ENCODE measurements at places on chromosomes 2 and 18.

- DNase-seq: no peak
These were observed 85.9 kb downstream of the USP40 start for GRCh38 chr2:233480490-233481202.

DNA sequence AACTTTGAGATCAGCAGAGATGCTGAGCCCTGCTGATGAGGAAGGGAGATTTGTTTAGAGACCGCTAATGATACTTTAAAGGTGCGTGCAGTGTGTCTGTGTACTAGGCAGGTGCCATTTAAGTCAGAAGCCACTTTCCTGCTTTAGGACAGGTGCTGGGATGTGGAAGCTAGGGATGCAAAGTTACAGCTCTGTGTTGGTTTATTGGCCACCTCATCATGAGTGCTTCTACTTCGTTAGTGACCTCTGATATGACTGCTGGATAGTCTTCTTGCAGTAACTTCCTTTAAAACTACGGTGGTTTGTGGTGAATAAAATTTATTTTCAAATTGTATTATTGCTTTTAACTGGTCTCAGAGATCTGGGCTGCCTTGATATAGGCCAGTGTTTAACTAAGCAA is 44.1 kb downstream of the FMNL2 start:
- no peak for DNase-seq

GRCh38 chr2:150585221-150585971 is 97.9 kb upstream of the RND3 start:
- no peak for DNase-seq

- DNase-seq: no peak
These were observed 55.6 kb upstream of the FZD5 start for GRCh38 chr2:207825045-207825954.

DNA sequence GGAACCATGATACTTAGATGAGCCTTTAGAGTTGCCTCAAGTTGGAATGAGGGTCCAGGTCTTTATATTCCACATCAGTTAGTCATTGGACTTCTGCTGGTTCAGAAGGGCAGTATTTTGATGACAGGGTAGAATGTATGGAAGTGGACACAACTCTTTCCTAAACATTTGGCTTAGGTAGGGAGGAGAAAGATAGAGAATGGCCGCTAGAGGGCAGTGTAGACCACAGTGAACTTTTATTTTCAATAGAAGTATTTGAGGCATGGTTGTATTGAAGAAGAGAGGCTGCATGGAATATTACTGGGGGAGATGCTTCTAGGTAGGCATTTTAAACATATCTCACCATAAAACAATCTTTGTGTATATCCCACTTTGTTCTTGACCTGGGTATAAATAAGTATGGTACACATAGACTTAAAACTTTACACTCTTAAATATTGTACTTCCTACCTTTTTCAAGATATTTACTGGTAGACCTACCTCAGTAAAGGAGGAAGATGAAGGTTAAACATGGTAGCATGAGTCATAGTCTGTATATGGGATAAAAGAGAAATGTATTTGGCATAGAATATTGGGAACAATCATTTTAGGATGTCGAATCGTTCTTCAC is 497.6 kb upstream of the FAM98A start:
- peak; percentile 15 for DNase-seq

DNA sequence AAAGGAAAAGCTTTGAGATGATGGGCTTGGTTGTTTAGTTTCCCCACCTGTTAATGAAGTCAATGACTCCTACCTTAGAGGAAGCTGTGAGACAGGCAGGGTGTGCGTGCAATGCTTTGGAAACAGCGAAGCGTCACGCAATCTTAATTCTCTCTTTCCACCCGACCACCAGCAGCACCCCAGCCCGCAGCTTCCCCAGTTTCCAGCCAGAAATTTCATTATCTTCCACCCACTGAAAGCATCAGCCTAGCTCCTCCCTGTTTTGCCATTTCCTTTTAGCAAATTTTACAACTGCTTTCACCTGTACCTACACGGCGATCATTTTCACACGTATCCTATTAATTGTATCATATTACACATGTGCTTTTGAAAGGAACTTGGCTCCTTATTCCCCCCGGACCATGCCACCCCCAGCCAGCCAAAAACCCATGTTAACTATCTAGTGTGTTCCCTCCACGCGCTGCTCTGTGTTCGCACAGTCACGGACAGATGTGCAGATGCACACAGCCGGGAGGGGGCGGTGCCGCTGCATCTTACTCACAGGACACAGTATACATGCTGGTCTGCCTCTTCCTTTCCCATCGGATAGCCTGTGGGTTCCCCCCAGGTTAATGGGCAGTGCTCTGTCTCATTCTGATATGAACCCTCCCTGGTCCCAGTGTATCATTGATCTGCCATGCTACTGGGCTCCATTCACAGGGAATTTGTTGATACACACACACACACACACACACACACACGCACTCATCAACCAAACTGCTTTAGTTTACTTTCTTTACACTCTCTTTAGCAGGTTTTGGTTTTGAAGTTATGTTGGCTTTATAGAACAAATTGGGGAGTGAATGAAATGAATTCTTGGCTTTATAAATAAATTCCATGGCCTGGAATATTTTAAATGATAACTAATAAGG is 22.4 kb downstream of the CYP27C1 start:
- peak; percentile 51 for DNase-seq

GRCh38 chr2:163375070-163375469 is 360.7 kb downstream of the FIGN start:
- DNase-seq: no peak

GRCh38 chr2:234240917-234241316 is 190.4 kb downstream of the SPP2 start:
- DNase-seq: no peak

DNA sequence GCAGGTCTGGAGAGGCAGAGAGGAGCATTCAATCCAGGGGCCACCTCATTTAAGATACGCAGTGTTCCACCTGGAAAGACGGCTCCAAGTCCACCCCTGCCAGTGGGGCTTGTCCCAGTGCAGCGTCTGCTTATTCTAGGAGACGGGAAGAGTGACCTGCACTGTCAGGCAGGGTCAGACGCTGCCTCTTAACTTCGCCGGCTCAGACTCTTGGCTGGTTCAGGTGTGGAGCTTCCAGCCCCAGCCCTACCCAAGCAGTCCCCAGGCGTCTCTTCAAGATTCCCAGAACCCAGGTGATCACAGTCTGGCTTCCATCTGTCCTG is 208.5 kb downstream of the TFCP2L1 start:
- no peak for DNase-seq

DNA sequence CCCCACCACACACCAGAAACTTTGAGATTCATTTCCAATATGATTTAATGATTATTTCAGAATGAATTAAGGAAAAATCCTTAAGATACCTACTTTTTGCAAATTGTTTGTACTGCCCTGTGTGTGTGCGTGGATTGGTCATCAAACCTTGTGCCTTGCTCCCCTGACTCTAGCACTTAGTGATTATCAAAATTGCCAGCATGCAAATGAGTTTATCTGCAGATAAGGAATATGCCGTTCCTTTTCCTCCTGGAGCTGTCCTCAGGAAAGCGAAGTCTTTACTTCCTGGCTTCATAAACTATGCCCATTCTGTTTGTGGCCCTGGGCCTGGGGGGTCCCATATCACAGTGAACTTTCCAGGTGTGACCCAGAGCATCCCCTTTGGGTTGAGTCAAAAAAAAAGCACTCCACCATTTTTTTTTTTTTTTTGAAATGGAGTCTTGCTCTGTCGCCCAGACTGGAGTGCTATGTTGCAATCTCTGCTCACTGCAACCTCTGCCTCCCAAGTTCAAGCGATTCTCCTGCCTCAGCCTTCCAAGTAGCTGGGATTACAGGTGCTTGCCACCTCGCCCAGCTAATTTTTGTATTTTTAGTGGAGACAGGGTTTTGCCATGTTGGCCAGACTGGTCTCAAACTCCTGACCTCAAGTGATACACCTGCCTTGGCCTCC is 11.4 kb downstream of the CHMP1B start:
- no peak for DNase-seq

DNA sequence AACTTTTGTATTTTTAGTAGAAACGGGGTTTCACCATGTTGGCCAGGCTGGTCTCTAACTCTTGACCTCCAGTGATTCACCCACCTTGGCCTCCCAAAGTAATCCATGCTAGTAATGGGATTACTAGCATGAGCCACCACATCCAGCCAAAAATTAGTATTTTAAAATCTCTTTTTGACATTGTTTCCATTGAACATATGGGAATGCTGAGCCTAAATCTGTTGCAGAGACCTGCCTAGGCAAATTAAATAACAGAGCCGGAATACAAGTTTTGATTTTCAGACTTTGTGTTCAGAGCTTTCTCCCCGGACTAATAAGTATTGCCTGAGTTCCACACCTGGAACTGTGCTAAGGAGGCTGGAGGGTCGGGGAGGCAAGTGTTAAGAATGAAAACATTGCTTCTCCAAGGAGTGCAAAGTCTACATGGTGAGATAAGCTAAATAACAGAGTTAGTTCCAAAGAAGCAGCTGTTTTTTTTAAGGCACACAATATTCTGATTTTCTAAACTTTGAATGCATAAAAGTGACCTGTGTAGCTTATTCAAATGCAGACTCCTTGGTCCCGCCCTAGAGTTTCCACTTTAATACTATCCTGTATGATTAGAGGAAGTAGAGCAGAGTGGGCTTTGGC is 150.6 kb upstream of the CELF4 start:
- DNase-seq: no peak

DNA sequence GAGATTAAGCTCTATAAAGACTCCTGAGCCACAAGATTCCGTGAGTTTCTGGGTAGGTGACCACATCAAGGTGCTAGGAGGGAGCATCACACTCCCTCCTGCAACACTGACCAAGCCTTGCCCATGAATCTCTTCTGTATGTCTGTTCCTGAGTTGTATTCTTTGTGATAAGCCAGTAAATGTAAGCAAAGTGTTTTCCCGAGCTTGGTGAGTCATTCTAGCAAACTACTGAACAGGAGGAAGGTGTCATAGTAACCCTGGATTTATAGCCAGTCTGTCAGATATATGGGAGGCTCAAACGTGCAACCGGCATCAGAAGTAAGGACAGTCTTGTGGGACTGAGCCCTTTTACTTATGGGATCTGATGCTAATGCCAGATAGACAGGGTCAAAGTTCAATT is 346.1 kb upstream of the KYNU start:
- no peak for DNase-seq

- no peak for DNase-seq
These were observed 344.1 kb downstream of the TDRD15 start for GRCh38 chr2:21467910-21468309.

- no peak for DNase-seq
These were observed 201.1 kb downstream of the PRKCE start for GRCh38 chr2:45852450-45853150.

- DNase-seq: no peak
These were observed 77.0 kb downstream of the MBD2 start for GRCh38 chr18:54147439-54147838.

DNA sequence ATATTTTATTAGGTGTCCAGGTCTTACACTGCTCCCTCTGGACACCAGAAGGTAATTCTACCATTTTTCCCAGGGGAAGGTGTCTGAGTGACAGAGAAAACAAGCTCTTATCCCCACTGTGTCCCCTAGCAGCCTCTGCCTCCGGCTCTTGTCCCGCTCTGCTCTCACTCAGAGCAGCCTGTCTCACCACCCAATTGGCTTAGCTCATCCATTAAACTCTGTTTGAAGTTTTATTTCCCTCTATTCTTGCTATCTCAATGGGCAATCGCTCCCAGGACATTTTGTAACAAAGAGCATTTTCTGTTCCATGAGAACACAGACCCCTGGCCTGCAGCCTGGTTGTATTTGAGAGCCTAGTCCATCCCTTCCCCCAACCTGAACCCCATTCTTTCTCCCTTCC is 90.6 kb upstream of the LDAH start:
- no peak for DNase-seq

- DNase-seq: no peak
These were observed 36.2 kb downstream of the ADNP2 start for GRCh38 chr18:80145196-80145804.

GRCh38 chr2:96120091-96120720 is 3.8 kb upstream of the ADRA2B start:
- DNase-seq: no peak

DNA sequence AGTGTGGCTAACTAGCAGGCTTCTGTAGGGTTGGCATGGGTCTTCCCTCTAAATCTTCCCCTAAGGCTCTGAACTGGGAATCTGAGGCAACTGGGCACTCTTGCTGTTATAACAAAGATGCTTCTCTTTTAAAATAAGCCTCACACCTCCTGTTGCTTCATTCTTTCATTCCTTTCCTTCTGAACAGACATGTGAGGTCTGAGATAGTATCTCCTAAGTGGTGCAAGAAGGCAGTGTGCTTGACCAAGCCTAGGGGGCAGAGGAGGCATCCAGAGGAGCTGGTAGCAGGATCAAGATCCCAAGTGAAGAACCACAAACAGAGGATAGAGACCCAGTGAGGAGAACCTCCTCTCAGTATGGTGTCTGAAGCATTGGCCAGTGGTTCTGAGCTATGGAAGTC is 90.9 kb downstream of the TTC27 start:
- DNase-seq: no peak

DNA sequence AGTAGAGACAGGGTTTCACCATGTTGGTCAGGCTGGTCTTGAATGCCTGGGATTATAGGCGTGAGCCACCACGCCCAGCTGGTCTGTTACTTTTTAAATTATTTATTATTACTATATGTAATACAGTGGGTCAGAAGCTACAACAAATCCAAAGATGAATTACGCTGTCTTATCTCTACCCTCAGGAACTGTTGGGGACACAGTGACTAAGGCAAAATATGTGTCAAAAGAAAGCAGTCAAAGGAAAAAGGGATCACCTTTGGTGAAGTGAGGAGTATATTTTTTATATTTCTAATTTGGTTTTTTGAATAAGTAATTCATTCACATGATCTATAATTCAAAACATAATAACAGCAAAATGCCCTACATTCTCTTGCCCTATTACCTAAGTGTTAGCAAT is 4.7 kb downstream of the CREB1 start:
- no peak for DNase-seq

DNA sequence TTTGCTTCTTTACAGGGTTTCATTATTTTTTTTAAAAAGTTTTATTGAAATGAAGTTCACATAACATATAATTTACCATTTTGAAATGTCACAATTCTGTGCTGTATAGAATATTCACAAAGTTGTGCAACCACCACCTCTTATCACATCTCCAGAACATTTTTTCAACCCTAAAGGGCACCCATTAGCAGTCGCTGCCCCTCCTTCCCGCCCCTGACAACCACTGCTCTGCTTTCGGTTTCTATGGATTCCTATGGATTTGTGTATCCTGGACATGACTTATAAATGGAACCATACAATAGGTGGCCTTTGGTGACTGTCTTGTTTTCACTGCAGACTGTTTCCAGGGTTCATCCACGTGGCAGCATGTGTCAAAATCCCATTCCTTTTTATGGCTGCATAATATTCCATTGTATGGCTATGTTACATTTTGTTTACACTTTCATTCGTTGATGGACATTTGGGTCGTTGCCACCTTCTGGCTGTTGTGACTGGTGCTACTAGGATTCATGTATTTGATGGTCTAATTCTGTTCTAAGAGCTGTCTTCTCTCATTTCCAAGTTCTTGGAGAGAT is 52.6 kb downstream of the SH3BP4 start:
- DNase-seq: no peak

- no peak for DNase-seq
These were observed 17.4 kb downstream of the TRPM8 start for GRCh38 chr2:233934524-233934923.

DNA sequence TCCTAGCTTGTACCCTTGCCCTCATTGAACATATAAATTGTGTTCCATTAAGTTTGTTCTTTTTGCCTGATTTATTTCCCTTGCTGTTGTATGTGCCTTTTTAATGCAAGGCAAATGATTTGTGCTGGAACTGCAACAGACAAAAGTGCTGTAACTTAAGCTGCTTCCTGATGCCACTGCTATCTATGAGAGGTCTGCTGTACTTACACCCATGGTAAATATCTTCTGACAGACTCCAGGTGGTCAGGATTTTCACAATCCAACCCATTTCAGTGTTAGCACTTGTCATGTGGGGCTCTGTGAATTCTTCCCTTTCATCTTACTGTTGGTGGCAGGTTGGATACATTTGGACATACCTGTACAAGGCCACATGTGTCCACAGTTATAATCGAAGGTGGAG is 63.5 kb downstream of the ARHGAP15 start:
- no peak for DNase-seq
